ENCODE measurements at places on chromosomes 6 and 20. TPM values are rescaled to one million over a fixed set of nuclear protein-coding genes. Genes with fewer than 3 reads are reported as not detected.
A peak's percentile ranks its signal among the peaks of the same experiment; 100 is the strongest.

GRCh38 chr20:58623579-58624473 lies 27.3 kb upstream of the STX16 start:
- peak; percentile 82 for DNase-seq

DNA sequence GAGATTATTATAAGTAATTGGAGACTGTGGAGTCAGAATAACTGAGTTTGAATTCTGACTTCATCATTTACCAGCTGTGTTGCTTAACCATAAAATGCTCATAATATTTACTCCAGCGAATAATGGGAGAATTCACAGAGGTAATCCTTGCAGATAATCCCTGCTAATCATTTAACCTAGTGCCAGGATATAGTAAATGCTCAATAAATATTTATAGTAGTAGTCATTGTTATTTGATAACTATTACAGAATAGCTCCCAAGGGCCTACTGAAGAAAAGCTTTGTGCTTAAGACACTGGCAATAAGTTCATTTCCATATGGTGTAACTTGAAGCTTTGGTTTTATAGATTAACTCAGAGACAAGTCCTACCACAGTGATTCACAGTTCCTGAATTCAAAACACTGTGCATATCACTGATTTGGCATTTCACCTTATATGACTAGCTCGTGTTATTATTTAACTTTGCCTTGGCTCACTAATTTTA lies 208.8 kb upstream of the PLCB4 start:
- no peak for DNase-seq

DNA sequence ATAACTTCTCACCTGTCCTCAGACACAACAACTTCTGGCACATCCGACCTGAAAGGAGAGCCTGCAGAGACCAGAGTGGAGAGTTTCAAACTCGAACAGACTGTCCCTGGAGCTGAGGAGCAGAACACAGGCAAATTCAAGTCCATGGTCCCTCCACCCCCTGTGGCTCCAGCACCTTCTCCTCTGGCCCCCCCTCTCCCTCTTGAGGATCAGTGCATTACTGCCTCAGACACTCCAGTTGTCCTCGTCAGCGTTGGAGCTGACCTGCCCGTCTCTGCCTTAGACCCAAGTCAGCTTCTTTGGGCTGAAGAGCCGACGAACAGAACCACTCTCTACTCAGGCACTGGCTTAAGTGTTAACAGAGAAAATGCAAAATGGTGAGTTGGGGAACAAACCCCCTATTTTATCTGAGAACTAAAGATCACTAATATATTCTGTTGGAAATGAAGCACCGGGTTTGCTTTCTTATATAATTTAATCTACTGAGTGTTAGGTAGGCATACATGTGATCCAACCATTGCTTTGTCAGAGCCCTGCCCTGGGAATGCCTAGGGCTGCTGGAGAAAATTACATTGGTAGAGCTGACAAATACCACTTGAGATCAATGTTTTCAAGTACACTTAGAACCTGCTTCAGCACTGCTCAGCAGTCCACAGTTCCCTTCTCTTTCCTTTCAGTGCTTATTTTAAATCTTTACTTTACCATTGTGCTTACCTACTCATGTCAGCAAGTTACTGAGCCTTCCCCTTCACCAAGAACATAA lies 77.5 kb upstream of the LTV1 start:
- no peak for DNase-seq

- no peak for DNase-seq
These were observed 356.3 kb upstream of the IRAK1BP1 start for GRCh38 chr6:78511009-78511408.

GRCh38 chr6:167424060-167424673 lies 99.3 kb downstream of the TTLL2 start:
- DNase-seq: no peak

The PSORS1C2 gene
- not detected for total RNA-seq

The APCDD1L gene
- 0.26 TPM for total RNA-seq

The PHACTR1 gene
- 5.8 TPM for total RNA-seq

The EMILIN3 gene
- not detected for total RNA-seq
